ENCODE measurements at places on chromosomes 7 and 10.

DNA sequence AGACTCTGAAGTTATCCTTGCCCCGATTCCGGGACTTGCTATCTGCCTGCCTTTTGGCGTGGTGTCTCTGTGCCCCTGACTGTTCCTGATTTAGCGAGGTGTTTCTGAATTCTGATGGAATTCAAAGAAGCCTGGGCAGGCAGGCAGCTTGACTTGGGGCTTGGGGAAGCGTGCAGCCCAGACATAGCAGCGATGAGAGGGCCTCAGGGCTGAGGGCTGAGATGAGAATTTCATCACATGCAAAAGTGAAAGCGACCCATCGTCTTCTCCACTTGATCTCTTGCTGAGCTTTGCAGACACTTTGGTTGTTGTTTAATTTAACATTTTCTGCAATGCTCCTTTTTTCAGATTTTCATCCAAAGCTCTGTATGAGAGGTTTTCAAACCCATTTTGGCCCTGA, 57.8 kb downstream of the TCF7L2 start:
- no peak for DNase-seq

GRCh38 chr10:64394744-64395143, 873.5 kb downstream of the REEP3 start:
- no peak for DNase-seq

DNA sequence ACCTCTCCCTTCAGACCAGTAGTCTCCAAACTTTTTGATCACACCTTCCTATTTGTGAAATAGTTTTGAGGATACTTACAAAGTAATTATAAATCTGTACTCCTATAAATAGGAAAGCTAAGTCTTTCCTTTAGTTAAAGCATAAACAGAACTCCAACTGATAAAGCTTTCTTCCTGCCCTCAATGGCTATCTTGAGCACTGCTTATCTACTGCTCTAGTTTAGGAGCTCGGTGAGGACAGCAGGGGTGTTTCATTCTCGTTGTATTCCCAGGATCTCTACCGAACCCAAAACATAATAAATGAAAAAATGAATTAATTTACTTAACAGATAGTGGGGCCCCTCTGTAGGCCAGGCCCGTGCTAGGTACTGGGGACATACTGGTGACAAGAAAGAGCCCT, 17.7 kb downstream of the SORBS1 start:
- no peak for DNase-seq

DNA sequence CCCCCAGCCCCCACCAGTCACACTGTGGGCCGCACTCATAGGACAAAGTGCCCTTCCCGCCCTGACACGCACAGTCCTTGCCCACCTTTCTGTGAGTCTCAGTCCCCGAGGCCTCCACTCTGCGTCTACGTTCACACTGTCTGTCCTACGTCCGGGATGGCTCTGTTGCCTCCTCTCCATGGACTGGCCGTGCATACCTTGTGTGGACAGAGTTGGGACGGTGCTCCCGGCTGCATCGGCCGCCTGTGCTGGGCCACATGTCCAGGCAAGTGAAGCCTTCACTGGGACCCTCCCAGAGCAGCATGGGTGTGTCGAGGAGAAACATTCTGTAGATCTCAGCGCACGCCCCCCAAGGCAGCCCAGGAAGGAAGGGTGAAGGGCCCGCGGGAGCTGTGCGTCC, 239.0 kb downstream of the MGMT start:
- no peak for DNase-seq

- peak; percentile 73 for DNase-seq
Measured at GRCh38 chr10:121927841-121928527, at the start of gene ATE1. TSS of gene ATE1 (minus strand) at chr10:121928031. CDS start at chr10:121927949, 82 bp downstream.

DNA sequence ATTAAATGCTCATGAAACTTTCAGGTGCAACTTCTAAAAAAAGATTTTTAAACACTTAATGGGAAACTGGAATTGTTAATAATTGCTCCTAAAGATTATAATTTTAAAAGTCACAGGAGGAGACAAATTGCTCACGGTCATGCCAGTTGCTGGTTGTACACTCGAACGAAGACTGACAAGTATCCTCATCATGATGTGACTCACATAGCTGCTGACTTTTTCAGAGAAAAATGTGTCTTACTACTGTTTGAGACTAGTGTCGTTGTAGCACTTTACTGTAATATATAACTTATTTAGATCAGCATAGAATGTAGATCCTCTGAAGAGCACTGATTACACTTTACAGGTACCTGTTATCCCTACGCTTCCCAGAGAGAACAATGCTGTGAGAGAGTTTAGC, 79.3 kb downstream of the ITGB8 start:
- DNase-seq: no peak

- no peak for DNase-seq
Measured at GRCh38 chr7:101598986-101599771, 29.9 kb downstream of the MYL10 start.

DNA sequence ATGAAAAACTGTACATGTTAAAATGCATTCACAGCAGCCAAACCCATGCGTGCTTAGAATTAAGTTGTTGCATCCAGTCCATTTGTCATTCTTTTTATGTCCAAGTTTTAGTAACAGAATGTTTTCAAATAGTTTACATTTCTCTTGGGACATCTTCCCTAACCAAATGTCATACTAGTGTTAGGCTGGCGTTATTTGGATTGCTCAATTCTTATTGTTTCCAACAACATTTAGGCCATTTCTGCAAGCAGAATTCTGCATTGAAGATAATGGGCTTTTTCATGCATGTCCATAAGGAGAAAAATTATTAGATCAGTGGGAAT, 203.0 kb downstream of the HIBADH start:
- no peak for DNase-seq

DNA sequence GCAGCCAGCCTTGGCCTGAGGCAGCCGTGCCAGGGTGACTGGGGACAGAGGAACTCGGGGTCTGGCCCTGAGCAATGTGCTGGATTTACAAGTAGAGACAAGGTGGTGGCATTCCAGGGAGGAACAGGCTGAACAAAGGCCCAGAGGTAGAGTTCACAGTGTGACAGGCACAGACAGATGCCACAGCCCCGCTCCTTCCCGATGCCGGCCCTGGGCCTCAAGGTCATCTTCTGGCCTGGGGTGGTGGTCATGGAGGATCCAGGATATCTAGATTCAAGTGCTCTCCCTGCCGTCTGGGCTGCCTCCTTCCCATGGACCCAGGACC, 68.9 kb upstream of the COL13A1 start:
- DNase-seq: no peak

DNA sequence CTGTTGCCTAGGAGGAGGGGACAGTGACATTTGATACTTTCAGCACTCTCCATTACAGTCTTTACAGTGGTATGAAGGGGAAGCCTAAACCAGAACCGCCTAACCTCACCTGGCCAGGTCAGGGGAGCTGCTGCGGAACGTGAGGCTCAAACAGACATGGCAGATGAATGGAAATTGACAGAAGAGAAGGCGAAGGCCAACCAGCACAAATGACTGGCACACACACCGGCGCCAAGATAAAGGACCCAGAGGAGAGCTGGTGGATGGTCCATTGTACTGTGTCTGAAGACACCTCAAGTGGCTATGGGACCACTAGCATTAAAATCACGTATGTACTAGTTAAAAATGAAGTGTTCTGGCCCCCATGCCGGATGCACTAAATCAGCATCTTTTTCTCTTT, 53.0 kb downstream of the JCAD start:
- no peak for DNase-seq
